Suprapubic skin (tissue), 4 donors: ENCODE measurements at places on chromosomes 13 and 19. TPM values are rescaled to one million over a fixed set of nuclear protein-coding genes. Genes with fewer than 3 reads are reported as not detected.

DNA sequence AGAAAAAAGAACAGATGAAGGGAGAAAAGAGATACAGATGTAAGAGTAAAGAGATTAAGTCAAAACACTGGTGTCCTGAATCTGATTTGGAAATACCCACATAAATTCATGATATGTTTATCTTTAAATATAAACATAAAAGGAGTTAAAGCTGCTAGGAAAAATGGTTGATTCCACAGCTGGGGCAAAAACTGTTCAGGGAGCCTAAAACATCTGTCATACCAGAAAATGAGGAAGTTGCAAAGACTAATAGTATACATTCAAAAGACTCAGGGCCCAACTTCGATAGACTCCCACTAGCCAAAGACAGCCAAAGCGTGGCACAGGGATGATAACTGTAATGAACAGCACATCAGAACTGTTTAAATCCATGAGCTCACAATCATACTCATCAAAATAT lies 62.0 kb downstream of the ABCC4 start:
- DNase-seq: no peak

GRCh38 chr13:30300596-30300995 lies 6.8 kb downstream of the KATNAL1 start:
- no peak for DNase-seq

- DNase-seq: no peak
These were observed 2.9 kb upstream of the FTL start for GRCh38 chr19:48962029-48962848.

DNA sequence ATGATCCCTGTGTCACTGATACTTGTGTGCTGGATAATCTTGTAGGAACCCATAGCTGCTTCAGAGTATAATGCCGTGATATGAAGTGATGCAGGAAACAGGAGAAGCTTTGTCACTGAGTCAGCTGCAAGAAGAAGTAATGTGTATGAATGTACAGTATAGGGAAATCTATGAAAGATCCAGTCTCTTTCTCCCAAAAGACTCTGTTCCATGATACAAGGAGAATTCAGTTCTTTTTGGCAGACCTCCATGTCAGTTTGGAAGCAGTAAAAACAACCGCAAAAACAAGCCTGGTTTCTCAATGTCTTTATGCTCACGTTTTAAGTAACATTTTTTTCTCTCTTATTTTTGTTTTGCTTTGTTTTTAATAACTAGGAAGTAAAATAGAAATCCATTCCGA lies 33.9 kb downstream of the PCDH17 start:
- DNase-seq: no peak

DNA sequence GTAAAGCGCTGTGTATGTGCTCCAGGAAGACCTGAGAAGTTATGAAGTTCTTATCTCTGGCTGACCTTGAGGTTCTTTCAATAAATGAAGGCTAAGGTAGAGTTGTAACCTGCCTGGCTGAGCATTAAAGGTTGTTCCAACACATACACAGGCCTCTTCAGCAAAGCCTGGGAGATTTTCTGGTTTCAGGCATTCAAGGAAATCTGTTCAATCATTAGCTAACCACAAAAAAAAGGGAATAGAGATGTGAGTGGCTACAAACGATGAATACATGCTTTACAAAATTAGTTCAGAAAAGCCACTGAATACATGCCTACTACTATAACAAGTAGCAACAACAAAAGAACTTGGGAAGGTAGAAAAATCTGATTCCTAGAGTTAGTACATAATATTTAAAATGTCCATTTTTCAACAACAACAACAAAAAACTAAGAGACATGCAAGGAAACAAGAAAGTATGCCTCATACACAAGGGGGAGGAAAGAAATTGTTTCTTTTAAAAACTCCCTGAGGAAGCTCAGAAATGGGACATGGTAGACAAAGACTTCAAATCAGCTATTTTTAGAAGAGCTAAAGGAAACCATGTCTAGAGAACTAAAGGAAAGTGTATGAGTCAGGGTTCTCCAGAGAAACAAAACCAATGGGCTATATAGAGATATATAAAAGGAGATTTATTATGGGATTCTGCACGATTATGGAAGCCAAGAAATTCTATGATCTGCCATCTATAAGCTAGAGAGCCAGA lies 191.5 kb upstream of the IPO5 start:
- no peak for DNase-seq

EMP3 gene
- total RNA-seq: 9.3 TPM

ZNF14 gene
- 4.9 TPM for total RNA-seq
